HFF-Myc (cell line): ENCODE measurements at places on chromosomes 11 and 22.

DNA sequence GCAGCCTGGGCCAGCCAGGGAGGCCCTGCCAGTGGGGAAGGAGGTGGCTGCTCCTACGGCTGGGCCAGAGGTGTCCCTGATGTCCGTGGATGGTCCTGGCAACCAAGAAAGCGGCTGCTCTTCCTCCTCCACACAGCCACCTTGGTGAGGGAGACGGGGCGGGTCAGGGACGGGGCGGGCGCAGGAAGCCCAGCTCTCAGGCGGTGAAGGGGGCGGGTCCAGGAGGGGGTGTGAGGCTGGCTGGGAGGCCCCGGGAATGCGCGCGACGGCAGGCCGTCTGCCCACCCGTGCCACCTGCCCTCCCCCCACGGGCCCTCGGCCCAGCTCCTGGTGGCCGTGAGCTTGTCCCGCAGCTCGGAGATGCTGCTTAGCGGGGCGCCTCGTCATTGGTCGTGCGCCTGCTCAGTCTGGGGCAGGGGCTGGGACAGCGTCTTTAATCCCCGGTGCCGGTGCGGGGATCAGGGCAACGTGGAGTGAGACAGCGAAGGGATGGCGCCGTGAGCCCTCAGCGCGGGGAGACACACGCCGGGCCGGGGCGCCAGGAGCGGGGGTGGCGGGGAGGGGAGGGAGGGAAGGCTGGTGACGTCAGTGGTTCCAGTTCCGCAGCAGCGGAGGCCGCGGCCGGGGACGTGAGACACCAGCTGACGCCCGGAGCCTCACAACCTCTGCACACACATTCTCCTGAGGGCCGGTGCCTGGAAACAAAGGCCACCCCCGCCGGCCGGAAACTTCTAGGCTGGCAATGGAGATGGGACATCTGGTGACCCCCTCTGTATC, 6.7 kb upstream of the BRSK2 start:
- DNase-seq = peak; percentile 10

DNA sequence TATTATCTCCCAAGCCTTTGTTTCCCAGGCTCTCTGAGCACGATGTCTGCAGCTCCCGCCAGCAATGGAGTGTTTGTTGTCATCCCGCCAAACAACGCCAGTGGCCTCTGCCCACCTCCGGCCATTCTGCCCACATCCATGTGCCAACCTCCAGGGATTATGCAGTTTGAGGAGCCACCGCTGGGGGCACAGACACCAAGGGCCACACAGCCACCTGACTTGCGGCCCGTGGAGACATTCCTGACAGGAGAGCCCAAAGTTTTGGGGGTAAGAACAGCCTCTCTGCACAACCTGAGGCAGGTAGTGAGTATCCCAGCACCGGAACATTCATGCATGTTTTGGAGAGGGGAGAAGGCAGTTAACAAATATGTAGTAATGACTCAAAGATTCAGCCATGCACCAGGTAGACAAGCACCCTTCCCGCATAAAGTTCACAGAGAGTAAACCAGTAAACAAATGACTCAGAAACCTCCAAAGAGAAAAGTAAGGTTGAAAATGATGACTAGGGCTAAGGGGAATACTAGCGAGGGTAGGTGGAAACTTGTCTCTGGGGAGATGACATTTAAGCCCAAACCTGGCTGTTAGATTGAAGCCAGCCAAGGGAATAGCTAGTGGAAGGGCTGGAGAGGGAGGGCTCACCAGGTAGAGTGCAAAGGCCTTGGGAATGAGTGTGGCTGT, 7.2 kb downstream of the MS4A15 start:
- DNase-seq = no peak

GRCh38 chr11:46404476-46405017, 13.0 kb upstream of the CHRM4 start:
- no peak for DNase-seq

DNA sequence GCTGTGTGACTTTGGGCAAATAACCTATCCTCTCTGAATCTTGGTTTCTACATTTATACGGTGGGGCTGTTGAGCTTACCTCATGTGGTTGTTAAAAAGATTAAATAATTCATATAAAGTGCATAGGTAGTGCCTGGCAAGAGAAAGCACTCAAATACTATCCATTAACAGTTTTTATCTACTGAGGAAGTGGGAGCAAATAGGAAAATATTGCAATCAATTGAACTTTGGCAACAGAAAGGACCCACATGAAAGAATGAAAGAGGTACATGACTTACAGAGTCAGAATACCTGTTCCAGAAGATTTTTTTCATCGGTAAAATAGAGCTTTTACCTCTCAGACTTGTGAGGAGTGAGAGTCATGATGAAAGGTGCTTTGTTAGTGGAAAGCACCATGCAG, 6.3 kb upstream of the PPP2R1B start:
- no peak for DNase-seq

GRCh38 chr22:27552863-27553262, 248.7 kb downstream of the MN1 start:
- no peak for DNase-seq

DNA sequence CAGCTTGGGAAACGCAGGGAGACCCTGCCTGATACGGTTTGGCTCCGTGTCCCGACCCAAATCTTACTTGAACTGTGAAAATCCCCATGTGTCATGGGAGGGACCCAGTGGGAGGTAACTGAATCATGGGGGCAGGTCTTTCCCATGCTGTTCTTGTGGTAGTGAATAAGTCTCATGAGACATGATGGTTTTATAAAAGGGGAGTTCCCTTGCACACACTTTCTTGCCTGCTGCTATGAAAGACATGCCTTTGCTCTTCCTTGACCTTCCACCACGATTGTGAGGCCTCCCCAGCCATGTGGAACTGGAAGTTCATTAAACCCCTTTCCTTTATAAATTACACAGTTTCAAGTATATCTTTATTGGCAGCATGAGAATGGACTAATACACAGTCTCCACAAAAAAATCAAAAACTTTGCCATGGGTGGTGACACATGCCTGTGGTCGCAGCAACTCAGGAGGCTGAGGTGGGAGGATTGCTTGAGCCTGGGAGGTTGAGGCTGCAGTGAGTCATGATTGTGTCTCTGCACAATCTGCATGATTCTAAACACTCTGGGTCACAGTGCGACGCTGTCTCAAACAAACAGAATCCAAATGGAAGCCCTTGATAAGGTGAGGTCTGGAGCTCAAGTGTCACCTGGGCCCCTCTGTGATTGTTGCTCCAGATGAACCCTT, 34.9 kb downstream of the SYN3 start:
- DNase-seq = no peak

DNA sequence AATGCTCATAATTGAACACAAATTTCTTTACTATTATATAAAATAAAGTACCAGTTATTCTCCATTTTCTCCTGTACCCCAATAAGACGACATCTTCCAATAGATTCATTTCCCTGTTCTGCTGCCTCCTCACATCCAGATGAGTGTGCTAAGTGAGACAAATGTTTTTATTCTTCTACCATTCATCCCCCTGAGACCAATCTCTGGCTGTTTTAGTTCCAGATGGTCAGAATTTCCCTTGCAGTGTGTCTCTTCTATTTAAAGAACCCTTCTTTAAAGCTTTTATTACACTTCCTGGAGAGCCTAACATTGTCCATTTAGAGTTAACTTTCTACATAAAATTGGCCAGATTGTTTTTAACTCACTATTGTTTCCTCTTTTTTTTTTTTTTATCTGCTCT, 41.2 kb upstream of the GLYATL1 start:
- no peak for DNase-seq

DNA sequence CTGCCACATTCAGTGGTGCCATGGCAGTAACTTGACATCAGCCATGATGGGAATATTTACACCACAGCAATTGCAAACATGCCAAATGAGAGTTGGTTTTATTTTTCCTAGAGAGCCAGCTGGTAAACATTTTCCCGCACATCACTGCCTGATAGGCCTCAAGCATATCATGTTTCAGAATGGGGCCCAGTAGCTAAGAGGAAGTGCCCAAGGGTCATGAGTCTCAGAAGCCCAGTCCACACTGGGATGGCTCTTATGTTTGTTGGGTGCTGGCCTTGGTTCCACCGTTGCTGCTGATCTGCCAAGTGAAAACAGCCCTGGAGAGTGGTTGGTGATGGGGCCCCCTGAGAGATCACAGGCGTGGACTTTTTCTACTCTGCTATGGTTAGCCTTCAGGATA, 64.3 kb upstream of the NAV2 start:
- no peak for DNase-seq

- no peak for DNase-seq
Observed at GRCh38 chr11:93720522-93720921, 20.8 kb downstream of the TAF1D start.

DNA sequence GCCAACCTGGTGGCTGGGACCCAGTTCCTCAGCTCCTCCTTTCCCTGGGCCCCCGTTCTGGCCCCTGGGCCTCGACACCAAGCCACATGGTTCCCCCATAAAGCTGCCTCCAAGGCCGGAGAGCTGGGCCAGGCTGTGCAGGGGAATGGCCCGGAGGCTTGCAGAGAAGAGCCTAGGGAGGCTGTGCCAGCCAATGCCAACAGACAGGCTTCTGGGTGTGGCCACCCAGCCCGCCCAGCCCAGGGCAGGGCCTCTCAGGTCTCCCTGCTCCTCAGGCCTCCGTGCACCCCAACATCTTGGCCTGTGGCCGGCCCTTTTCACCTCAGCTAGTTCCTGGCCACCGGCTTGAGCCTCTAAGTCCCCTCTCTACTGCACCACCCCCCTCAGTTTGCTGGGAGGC, 17.4 kb upstream of the FLRT1 start:
- DNase-seq = no peak

DNA sequence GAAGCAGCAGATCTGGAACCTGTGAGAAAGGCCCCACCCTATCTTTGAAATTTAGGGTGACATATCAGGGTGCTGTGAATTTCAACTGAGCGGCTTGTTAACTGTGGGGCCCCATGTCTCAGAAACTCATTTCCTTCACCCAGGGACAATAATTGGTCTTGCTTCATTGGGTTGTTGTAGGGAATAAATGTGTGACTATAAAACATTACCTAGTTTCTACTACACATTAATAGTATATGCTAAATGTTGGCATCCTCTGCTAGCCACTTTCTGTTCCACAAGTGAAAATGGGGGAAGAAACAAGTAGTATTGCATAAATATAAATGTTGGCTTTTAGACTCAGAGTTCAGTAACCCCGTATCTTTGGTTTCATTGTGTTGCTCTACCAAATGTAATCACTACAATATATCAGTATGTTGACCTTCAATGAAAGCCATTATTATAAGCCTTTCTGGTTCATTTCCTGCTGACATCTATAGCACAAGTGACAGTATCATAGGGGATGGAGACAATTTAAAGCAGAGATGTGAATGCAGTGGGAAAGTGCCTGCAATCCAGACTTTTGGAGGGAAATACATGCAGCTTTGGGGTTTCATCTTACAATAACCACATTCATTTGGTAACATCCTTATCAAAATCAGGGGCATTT, 905.5 kb upstream of the RAG2 start:
- DNase-seq = no peak

DNA sequence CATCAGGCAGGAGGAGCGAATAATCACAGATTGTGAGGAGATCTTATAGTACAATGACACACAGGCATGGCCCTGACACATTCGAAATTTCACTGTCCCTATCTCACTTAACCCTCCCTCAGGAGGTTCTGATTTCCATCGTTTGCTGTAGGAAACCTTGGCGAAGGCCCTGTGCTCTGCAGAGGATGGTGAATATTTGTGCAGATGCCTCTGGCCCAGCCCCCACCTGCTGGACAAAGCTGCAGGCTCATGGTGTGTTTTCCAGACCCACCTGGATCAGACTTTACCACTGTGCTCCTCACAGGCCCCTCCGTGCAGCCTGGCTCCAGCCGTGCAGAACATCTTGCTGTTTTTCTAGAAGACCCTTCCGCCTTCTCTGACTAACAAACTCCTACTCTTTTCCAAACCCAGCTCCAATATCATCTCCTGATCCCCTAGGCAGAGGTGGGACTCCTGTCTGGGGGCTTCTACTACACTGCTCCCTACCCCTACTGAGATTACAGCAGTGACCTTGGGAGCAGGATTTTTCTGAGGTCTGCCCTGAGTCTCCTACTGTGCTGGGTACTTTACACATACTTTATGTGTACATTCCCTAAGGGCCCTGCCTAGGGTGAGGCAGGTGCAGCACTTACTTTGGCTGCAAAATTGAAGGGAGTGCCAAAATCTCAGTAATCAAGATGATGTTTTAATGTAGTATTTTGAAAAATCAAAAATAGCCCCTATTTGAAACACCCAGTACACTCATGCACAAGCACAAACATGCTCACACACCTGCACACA, 412.7 kb downstream of the SOX6 start:
- DNase-seq = no peak

DNA sequence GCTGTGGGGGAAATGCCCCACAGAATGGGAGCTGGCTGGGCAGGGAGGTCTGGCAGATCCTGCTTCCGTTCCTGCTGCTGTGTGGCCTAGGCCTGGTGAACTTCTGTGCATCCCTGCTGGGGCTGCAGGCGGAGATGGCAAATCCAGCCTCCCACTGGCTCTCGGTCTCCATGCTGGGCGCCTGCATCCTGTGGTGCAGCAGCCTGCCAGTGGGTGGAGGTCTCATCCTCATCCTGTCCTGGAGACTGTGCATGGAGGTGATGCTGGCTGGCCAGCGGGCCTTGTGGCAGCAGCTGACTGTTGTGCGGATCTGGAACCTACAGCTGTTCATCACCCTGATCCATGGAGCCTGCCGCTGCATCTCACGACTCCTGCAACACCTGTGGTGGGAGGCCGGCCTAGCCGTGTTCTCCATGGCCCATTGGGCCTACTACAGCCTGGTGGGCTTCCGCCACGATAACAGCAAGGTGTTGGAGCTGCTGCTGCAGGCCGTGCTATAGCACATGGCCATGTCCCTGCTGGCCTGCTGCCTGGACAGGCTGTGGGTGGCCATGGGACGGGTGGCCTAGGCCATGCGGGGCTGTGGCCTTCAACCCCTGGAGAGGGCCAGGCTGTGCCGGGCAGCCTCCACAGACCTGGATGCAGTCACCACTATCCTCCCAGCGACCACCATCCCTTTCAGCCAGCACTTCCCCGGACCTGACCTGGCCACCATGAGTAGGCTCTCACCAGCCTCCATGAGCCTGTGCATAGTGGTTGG, 8.8 kb upstream of the RPL3 start:
- no peak for DNase-seq

- DNase-seq = no peak
Observed at GRCh38 chr11:65585396-65586246, 9.8 kb downstream of the EHBP1L1 start.

GRCh38 chr11:69531071-69531716, 49.7 kb downstream of the LINC01488 start:
- no peak for DNase-seq

GRCh38 chr22:40015358-40015976, 20.7 kb downstream of the FAM83F start:
- no peak for DNase-seq

GRCh38 chr11:102338479-102339010, 8.5 kb upstream of the BIRC2 start:
- no peak for DNase-seq

DNA sequence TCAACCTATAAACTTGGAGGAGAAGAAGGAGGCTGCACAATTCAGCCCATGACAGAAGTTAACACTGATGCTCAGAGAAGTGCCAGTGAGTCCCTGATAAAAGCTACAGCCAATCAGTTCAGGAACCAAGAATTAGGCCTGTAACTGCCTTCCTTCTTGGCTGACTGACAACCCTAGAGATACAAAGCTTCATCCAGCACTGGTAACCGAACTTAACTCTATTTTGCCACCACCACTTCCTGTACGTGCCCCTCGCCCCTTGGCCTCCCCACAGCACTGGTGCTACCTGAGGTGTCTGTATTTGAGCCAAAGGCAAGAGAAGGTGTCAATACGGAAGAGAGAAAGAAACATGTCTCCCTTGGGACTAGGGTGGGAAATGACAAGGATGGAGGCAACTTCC, 40.1 kb upstream of the POU2AF1 start:
- no peak for DNase-seq

GRCh38 chr22:48367731-48368130, 1459.9 kb downstream of the BRD1 start:
- DNase-seq = no peak

GRCh38 chr22:20526628-20527355, 19.4 kb downstream of the MED15 start:
- DNase-seq = peak; percentile 52
